Right atrium auricular region (tissue), 2 donors: ENCODE measurements at places on chromosomes 1 and 21.
A peak's percentile ranks its signal among the peaks of the same experiment; 100 is the strongest.

DNA sequence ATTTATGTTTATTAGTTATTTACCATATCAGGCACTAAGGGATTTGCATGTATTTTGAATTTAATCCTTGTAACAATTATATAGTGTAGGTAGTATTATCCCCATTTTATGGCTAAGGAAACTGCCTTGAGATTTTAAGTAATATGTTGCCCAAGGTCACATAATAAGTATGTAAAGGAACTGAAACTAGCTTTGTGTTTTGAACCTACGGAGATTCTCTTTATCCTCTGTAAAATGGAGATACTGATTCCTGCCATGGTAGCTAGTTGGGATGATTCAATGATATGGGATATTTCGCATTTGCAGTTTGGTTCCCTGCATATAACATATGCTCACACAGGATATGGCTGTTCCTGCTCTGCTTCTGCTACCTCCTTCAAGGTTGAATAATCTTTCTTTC is 144.3 kb downstream of the ST6GALNAC3 start:
- no peak for DNase-seq

GRCh38 chr1:33818071-33818470 is 45.8 kb upstream of the HMGB4 start:
- peak; percentile 11 for DNase-seq

DNA sequence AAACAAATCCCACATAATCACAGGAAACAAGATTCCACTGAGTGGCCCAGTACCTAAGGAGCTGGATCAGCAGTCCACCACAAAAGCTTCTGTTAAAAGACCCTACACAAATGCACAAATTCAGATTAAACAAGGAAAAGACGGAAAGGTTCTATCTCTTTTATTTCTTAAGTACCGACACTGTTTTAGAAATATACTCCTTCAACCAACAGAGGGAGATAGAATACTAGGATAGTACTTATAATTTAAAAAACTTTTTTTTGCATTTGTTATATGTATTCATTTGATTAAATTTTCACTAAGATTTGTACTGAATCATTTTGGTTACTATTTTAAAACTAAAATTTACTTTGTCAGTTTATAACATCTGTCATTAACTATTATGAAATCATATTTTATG is 12.5 kb downstream of the CDC7 start:
- no peak for DNase-seq

GRCh38 chr1:55786396-55786795 is 571.2 kb upstream of the USP24 start:
- no peak for DNase-seq

DNA sequence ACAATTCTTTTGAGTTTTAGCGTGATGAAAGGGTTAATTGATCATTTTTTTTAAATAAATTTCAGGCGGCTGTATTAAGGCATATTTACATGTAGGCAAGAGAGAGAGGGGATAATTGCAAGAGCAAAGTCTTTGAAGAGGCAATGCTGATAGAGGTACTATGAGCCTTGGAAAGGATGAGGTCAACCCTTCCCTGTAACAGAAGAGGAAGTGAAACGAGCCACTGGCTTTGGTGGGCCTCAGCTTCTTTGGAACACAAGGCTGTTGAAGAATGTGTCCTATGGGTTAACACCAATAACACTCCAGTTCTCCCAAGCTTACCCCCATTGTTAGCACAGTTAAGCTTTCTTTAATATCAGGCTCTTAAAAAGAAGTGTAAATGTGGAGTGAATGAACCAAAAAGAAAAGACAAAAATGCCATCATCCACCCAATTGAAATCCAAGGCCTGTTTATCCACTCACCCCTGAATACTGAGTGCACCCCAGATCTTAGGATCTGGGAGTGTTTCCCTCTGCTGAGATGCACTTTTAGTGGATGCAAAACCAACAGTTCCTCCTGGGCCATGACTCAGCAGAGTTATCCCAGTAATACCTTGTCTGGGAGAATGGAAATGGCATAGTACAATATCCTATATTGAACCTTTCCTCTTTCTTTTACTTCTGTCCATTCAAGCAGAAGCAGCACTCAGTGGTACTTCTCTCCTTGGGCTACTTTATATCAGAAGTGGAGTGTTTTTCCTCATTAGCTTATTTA is 216.4 kb downstream of the SLC44A5 start:
- DNase-seq = no peak

- DNase-seq = no peak
Measured at GRCh38 chr21:14554948-14555347, 8.8 kb upstream of the SAMSN1 start.

DNA sequence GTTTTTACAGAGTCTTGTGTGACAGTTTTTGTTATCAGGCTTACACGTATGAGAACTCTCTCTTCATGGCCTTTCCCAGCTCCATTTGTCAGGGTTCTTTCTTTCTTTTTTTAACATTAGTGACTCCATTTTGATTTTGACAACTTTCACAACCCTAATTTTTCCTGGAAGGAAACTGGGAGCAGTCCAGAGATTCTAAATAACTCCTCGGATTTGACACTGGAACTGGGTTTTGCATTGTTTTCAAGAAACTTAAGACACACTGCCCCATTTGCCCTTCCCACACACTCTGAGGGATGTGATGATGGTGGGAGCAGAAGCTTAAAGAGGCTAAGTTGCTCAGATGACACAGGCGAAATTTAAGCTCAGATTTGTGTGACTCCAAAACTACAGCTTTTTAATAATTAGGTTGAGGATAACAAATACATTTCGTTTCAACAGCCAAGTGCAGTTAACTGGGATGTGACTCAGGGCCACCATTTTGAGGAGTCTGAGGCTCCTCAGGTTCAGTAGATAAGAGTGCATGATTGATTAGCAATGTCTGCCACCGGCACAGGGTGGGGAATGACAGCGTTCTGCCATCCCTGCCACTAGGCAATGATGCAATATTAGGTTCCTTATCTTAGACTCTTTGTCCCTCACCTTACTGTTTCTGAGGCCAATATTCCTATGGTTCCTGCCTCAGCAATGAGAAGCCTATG is 95.1 kb upstream of the ATP1A1 start:
- DNase-seq = no peak

DNA sequence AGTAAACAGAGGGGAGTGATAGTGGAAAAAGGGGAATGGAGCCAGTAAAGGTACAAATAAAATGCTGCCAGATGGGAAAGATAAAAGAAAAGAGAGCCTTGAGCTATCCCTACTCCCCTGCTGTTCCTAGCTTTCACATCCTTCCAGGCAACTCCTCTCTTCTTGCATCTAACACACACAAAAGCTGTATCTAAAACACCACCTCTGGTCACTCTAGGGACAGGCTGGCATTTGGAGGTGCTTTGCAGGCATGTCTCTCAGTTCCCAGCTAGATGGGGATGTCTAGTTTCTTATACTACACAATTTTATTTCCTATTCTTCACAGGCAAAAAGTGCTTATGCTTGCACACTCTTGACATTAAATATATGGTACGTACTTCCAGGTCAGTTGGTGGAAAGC is 185.1 kb upstream of the ST6GALNAC5 start:
- no peak for DNase-seq
